Mesendoderm (in vitro differentiated cells): ENCODE measurements at places on chromosomes 4 and X.

GRCh38 chrX:130869239-130869638 is 33.8 kb downstream of the ENOX2 start:
- no peaks in the 10 kb centered on the region for H3K27me3 ChIP-seq
- DNase-seq = no peak
- H3K27ac ChIP-seq = no peak overlapping the region
- H3K36me3 ChIP-seq = no peaks in the 10 kb centered on the region
- H3K4me1 ChIP-seq = no peaks in the 10 kb centered on the region

GRCh38 chr4:1172971-1173757 is 781 bp upstream of the SPON2 start:
- no peak overlapping the region for H3K27ac ChIP-seq
- H3K36me3 ChIP-seq = no peaks in the 10 kb centered on the region
- peaks cover 30% of the 10 kb centered on the region for H3K27me3 ChIP-seq
- no peaks in the 10 kb centered on the region for H3K4me1 ChIP-seq
- DNase-seq = no peak

DNA sequence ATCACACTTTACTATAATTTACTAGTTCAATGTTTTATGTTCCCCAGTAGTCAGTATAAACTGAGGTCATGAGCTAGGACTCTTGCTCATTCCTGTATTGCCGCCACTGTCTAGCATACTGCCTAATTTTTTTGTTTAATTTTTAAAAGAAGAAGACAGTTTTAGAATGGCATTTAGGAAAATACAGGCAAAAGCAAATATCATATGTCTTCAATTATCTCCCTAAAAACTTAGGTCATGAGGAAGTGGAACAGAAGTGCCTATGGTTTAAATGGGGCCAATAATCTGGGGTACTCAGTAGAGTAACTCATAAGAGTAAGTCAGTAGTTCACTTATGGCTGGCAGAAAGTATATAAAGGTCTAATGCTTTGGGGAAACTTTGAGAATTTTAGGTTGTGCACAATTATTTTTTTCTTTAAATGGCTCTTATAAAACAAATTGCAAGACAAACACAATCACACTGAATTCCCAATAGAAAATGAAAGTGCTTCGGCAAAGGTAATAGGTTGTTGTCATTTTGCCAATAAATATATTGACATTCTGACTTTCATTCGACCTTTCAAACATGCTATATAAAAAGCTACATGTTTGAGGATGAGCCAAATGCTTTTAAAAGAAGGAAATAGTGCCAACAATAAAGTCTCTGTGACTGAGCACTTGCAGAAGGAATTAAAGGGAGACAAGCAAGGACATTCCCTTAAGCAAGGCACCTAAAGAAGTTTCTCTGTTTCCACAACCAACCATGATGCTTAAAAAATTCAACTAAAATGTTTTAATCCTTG is 390.1 kb downstream of the PDGFC start:
- no peaks in the 10 kb centered on the region for H3K4me1 ChIP-seq
- H3K27ac ChIP-seq = no peak overlapping the region
- no peaks in the 10 kb centered on the region for H3K36me3 ChIP-seq
- H3K4me3 ChIP-seq = no peak overlapping the region

- no peaks in the 10 kb centered on the region for H3K36me3 ChIP-seq
- no peaks in the 10 kb centered on the region for H3K4me1 ChIP-seq
- no peak overlapping the region for H3K4me3 ChIP-seq
- no peak overlapping the region for H3K27ac ChIP-seq
- H3K27me3 ChIP-seq = no peaks in the 10 kb centered on the region
- peak; percentile 60 for DNase-seq
Measured at GRCh38 chr4:37463033-37463856, 218.7 kb downstream of the NWD2 start.
